Progenitor cell of endocrine pancreas (in vitro differentiated cells): ENCODE measurements at places on chromosomes 7 and 10.

GRCh38 chr10:79483948-79484347 lies 28.4 kb upstream of the EIF5AL1 start:
- peaks cover 12% of the 10 kb centered on the region for H3K27me3 ChIP-seq
- H3K4me1 ChIP-seq, result no peaks in the 10 kb centered on the region
- no peaks in the 10 kb centered on the region for H3K36me3 ChIP-seq
- no peak for DNase-seq
- no peak overlapping the region for H3K4me3 ChIP-seq

DNA sequence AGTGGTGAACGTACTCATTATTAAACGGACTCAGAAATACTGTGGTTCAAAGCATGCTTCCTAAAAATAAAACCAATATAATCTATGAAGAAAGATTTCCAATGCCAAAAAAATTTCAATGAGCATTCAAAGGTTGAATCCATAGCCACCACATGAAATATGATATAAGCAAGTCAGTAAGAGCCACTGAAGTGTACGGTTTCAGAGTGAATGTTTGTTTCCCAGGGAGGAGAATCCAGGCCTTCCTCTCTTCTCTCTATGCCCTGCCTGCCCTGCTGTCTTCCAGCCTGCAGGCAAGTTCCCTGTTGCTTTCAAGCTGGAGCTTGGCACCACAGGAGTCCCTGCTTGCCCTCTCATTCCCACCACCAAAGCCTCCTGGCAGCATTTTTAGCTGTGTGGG lies 1171.6 kb upstream of the C7orf33 start:
- H3K36me3 ChIP-seq, result no peaks in the 10 kb centered on the region
- H3K4me1 ChIP-seq, result no peaks in the 10 kb centered on the region
- H3K27me3 ChIP-seq, result no peaks in the 10 kb centered on the region
- H3K4me3 ChIP-seq, result no peak overlapping the region

GRCh38 chr7:33634606-33635005 lies 270.7 kb upstream of the BMPER start:
- H3K4me3 ChIP-seq, result no peak overlapping the region
- no peak overlapping the region for H3K27ac ChIP-seq
- H3K4me1 ChIP-seq, result peaks cover 6% of the 10 kb centered on the region

DNA sequence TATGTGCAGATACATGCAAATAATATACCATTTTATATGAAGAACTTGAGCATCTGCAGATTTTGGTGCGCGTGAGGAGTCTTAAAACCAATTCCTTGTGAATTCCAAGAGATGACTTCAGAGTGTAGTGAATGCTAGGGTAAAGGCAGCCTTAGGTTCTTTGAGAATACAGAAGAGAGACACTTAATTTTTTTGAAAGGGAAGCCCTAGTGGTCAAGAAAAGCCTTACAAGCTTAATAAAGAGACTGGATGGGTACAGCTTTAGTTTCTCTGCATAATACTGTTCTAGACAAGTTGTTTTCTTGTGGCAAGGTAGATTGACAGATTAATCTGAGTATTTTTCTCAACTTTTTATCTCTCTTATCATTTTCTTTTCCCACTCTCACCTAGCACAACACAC lies 636.5 kb downstream of the DNAJB9 start:
- H3K4me1 ChIP-seq, result no peaks in the 10 kb centered on the region
- H3K36me3 ChIP-seq, result no peaks in the 10 kb centered on the region
- H3K27ac ChIP-seq, result no peak overlapping the region
- no peaks in the 10 kb centered on the region for H3K27me3 ChIP-seq
- no peak for DNase-seq

- H3K27me3 ChIP-seq, result no peaks in the 10 kb centered on the region
- H3K27ac ChIP-seq, result no peak overlapping the region
- no peaks in the 10 kb centered on the region for H3K36me3 ChIP-seq
- no peaks in the 10 kb centered on the region for H3K4me1 ChIP-seq
- no peak overlapping the region for H3K4me3 ChIP-seq
Observed at GRCh38 chr10:36802490-36803153, 322.8 kb upstream of the ANKRD30A start.

DNA sequence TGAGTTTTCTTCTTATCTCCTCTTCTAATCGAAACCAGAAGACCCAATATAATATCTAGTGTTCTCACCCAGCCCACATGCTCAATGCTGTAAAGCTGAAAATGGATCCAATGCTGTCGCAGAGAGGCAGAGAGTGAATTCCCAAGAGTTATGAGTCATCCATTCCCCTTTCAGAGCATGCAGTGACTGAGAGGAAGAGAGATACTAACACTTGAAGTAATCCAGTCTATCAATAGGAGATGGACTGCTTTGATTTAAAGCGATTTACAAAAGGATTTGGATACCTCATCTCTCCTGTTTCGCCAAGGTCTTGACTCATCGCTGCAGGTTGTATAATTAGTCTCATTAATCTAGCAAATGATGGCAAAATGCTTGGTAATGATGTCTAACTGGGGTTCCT lies 41.5 kb upstream of the PRKCQ start:
- peaks cover 2% of the 10 kb centered on the region for H3K4me1 ChIP-seq
- DNase-seq, result no peak
- no peak overlapping the region for H3K4me3 ChIP-seq
- peaks cover 14% of the 10 kb centered on the region for H3K27me3 ChIP-seq
- no peaks in the 10 kb centered on the region for H3K36me3 ChIP-seq
- H3K27ac ChIP-seq, result no peak overlapping the region

GRCh38 chr7:47739301-47739875 lies 157.5 kb upstream of the TNS3 start:
- DNase-seq, result no peak
- no peak overlapping the region for H3K4me3 ChIP-seq
- peaks cover 2% of the 10 kb centered on the region for H3K27me3 ChIP-seq
- H3K4me1 ChIP-seq, result peaks cover 38% of the 10 kb centered on the region
- no peaks in the 10 kb centered on the region for H3K36me3 ChIP-seq

GRCh38 chr10:78312197-78313047 lies 278.8 kb downstream of the RPS24 start:
- no peaks in the 10 kb centered on the region for H3K36me3 ChIP-seq
- DNase-seq, result no peak
- no peaks in the 10 kb centered on the region for H3K4me1 ChIP-seq
- peaks cover 17% of the 10 kb centered on the region for H3K27me3 ChIP-seq

GRCh38 chr7:28110427-28111012 lies 70.1 kb downstream of the JAZF1 start:
- H3K27ac ChIP-seq, result no peak overlapping the region
- H3K27me3 ChIP-seq, result peaks cover 10% of the 10 kb centered on the region
- H3K4me1 ChIP-seq, result peaks cover 5% of the 10 kb centered on the region
- H3K36me3 ChIP-seq, result no peaks in the 10 kb centered on the region
- H3K4me3 ChIP-seq, result no peak overlapping the region
- no peak for DNase-seq

GRCh38 chr10:101878869-101879268 lies 35.3 kb upstream of the KCNIP2 start:
- H3K36me3 ChIP-seq, result no peaks in the 10 kb centered on the region
- peaks cover 15% of the 10 kb centered on the region for H3K4me1 ChIP-seq
- H3K4me3 ChIP-seq, result no peak overlapping the region
- no peak for DNase-seq

DNA sequence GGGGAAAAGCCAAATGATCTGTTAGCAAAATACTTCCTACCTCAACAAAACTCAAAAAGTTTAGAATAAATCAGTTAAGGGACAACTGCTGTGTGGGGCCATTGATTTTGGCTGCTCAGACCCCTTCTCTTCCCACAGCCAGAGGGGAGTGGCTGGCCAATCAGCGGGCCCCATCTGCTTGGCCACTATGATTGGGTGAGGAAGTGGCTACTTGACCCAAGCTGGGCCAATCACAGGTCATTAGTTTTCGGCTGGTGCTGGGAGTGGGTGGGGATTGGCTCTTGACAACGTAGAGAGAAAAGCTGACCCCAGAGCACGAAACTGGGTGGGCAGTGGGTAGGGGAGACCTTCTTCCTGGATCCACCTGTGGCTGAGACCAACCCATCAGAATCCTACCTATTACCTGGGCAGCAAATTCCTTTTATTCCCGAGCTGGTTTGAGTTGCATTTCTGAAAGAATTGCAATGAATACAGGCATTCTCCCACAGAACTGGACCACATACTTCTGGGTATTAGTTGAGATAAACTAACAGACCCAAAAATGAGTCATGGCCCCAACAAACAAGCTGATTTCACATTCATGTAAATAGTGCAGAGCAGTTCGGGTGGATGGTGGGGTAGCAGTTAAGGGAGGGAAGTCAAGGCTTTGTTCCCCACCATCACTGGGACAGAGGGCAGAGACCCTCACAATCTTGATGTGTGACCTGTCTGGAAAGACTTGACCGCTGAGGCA lies 35.6 kb upstream of the HMX3 start:
- peaks cover 16% of the 10 kb centered on the region for H3K27me3 ChIP-seq
- H3K36me3 ChIP-seq, result no peaks in the 10 kb centered on the region
- H3K27ac ChIP-seq, result no peak overlapping the region
- no peak for DNase-seq
- H3K4me3 ChIP-seq, result no peak overlapping the region

DNA sequence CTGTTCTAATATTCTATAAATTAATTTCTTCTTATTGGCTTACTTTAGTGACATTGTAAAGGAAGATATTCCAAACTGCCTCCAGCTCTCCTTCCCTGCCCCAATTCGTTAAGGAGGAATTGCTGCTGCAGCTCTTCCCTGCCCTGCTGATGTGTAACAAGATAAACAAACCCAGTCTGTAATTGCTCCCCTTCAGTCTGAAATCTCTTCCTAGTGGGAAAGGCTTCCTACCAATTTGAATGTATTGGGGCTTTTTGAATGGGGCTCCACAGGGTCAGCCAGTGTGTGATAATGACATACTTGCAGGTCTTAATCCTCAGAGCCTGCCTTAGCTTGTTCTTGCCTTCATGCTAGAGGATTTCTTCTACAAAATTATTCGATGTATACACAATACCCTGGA lies 849.9 kb upstream of the GHITM start:
- H3K27me3 ChIP-seq, result no peaks in the 10 kb centered on the region
- no peaks in the 10 kb centered on the region for H3K36me3 ChIP-seq
- no peak overlapping the region for H3K27ac ChIP-seq
- H3K4me3 ChIP-seq, result no peak overlapping the region
- H3K4me1 ChIP-seq, result no peaks in the 10 kb centered on the region

- DNase-seq, result peak; percentile 53
- H3K4me1 ChIP-seq, result peaks cover 38% of the 10 kb centered on the region
- H3K27me3 ChIP-seq, result peaks cover 15% of the 10 kb centered on the region
- H3K27ac ChIP-seq, result peak overlapping the region; percentile 99
- H3K4me3 ChIP-seq, result peak overlapping the region; percentile 78
- H3K36me3 ChIP-seq, result no peaks in the 10 kb centered on the region
Observed at GRCh38 chr7:21944616-21945453, 864 bp downstream of the CDCA7L start.

DNA sequence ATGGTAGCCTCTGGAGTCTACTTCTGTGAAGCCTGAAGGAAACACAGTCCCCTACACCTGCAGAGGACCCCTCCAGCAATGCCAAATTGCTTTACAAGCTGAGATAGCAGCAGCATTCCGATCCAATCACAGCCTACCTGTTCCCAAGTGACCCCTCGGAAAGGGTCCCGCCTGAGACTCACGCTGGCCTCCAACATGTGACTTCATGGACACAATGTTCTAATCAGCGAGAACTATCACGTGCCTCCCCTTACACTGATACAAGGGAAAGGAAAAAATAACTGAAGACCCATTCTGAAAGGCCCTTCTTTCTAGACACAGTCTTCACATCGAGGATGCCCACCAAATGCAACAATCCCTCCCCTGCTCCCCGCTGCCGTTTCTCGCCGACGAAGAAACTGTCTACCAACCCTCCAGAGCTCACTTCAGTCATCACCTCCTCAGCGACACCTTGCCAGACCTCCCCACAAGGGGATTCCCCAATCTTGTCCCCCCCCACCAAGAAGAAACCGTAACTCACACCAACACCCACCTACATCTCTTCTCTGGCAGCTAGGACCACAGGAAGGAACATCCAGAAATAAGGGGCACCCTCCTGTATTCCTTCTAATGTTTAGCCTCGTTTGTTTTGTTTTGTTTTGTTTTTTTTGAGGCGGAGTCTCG lies 1.8 kb downstream of the SNX8 start:
- no peak for DNase-seq
- peak overlapping the region; percentile 60 for H3K4me3 ChIP-seq
- H3K4me1 ChIP-seq, result peaks cover 5% of the 10 kb centered on the region
- H3K27ac ChIP-seq, result peak overlapping the region; percentile 81

DNA sequence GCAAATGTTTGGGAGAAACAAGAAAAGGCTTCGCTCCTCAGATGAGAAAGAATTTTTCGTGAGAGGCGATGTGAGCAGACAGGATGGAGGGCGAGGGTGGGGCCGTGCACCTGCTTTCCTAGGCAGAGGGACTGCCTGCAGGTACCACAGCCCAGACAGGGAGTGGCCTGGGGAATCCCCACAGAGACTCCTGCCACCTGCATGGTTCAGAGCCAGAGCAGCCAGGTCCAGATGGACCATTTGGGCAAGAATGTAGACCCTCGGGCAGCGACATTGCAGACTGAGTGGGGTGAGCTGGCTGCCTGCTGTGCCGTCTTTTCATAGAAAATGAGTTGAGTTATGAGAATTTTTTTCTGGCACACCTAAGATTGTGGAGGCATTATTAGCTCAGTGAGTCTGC lies 216.8 kb downstream of the SNX10 start:
- peak overlapping the region; percentile 5 for H3K27ac ChIP-seq
- peak overlapping the region; percentile 14 for H3K4me3 ChIP-seq
- peaks cover 41% of the 10 kb centered on the region for H3K4me1 ChIP-seq
- no peaks in the 10 kb centered on the region for H3K36me3 ChIP-seq
- peaks cover 6% of the 10 kb centered on the region for H3K27me3 ChIP-seq
- no peak for DNase-seq

DNA sequence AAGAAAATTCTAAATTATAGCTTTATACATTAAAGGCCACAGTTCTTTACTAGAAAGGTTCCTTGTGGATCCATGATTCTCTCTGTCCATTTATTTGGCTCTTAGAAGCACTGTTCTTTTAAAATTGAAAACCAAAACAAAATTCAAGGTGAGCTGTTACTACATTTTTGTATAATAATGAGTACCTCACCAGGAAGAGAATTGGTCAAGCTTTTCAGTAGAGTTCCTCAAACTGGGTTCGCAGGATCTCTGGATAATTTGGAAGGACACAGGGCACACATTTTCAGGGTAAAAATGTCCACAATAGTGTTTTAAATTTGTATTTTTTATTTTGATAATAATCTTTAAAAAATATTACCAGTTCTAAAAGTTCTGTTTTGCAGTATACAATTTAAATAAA lies 93.0 kb downstream of the PPP1R3A start:
- peaks cover 2% of the 10 kb centered on the region for H3K4me1 ChIP-seq
- no peak overlapping the region for H3K4me3 ChIP-seq
- H3K36me3 ChIP-seq, result no peaks in the 10 kb centered on the region
- no peak overlapping the region for H3K27ac ChIP-seq
- DNase-seq, result no peak
- no peaks in the 10 kb centered on the region for H3K27me3 ChIP-seq
